CD4-positive, CD25-positive, alpha-beta regulatory T cell (primary cell): ENCODE measurements at places on chromosomes 3 and 15.

GRCh38 chr3:97957617-97958311 lies 14.5 kb downstream of the RIOX2 start:
- DNase-seq, result no peak

- DNase-seq, result no peak
Measured at GRCh38 chr3:114378760-114379159, 84.9 kb downstream of the TIGIT start.

- DNase-seq, result no peak
Measured at GRCh38 chr3:45566196-45566595, 28.4 kb upstream of the LIMD1 start.

DNA sequence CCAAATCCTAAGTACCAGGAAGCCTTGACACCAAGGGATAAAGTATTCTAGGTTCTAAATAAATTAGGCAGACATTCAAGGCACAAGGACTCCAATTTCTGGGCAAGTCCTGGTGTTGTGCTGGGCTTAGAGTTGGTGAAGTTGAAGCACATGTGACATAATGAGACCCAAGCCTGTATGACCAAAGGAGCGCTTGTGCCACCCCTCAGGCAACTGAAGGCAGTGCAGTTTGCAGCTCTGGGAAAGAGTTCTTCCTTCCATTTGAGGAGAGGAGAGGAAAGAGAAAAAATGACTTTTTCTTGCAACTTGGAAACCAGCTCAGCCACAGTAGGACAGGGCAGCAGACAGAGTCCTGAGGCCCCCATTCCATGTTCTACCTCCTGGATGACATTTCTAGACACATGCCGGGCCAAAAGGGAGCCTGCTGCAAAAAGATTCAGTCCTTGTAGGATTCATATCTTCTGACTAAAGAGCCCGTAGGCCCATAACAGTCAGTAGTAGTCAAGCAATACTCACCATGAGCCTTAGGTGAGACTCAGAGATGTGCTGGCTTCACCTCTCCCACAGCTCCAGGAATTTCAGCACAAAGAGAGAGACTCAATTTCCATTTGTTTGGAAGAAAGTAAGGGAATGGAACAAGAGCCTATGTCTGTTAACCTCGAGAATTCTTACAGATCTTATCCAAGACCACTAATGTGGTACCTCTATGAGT lies 588.8 kb upstream of the BCHE start:
- no peak for DNase-seq

DNA sequence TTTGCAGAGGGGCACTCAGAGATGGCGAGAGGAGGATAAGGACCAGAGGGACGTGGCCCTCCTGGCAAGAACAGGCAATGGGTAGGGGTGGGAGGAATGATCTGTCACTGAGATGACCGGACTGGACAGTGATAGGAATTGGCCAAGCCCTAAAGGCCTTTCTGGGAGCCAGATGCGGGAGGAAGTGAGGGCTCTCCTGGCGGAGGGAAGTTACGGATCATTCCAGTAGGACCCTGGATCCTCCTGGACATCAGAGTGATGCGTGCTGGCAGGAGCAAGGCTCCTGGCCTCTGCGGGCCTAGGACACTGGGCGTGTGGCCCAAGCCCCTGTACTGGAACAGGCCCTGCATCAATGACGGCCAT lies 23.4 kb downstream of the KIF7 start:
- DNase-seq, result no peak

- DNase-seq, result no peak
Measured at GRCh38 chr15:41630616-41631217, 29.5 kb upstream of the MGA start.

DNA sequence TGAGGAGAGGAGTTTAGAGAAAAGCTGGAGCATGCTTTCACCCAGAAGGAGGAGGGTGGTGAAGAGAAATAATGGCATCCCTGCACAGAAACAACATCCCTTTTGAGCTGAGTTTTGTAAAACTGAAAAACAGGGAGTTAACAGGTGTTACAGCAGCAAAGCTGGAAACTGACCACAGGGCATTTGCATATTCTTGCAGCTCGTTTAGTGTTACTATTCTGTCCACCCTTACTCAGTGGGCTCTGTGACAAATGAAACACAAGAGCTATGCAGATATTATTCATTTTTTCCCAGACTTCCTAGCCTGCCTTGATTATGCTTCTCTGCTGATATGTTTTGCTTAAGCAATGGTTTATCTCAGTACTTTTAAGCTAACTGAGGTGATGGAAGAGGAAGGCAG lies 272.0 kb downstream of the NEK10 start:
- no peak for DNase-seq

DNA sequence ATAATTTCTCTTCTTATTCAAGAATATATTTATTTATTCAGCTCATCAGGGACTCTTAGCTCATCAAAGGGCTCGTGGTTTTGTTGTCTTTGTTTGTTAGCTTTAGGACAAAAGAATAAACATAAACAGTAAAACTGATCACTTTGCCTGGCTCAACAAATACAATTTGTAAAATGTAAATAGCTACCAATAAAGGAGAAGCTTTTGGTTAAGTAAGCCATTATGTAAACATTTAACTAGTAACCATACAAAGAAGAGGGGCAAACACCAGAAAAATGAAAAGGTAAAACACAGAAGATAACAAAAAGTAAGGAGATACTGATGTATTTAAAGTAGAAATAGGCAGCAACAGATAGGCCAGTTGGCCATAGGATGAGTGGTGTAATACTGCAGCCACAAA lies 761.7 kb downstream of the ROBO1 start:
- no peak for DNase-seq

GRCh38 chr3:197482001-197482400 lies 73.8 kb downstream of the BDH1 start:
- DNase-seq, result no peak

GRCh38 chr3:12273045-12273695 lies 15.7 kb upstream of the PPARG start:
- no peak for DNase-seq

DNA sequence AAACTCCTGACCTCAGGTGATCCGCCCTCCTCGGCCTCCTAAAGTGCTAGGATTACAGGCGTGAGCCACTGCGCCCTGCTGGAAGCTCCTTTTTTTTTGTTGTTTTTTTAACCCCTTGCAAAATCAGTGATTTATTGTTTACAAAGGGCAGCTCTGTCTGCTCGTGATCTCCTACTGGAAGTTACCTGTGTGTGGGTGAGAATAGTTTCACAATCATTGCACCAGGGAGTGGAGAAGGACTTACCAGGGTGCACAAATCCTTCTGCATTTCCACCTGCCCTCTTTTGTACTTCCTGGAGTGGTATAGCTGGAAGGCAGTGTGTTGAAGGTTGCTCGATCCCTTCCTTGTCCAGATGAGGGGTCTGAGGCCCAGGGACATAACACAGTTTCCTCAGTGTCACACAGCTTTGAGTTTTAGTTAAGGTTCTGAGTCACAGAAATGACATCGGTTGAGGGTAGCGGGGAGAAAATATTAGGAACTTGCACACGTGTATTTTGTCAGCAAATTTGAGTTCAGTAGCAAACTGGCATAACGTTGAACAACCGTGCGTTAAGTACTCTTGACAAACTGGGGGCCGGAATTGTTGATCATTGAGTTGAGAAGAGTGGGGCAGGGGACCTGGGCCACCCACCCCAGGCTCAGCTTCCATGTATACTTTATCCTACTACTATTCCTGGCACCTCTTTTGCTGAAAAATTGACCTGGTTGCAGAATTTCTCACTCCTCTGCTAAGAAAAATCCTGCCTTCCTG lies 11.3 kb upstream of the TRAK1 start:
- DNase-seq, result no peak
